ENCODE measurements at places on chromosomes 6 and 20.

DNA sequence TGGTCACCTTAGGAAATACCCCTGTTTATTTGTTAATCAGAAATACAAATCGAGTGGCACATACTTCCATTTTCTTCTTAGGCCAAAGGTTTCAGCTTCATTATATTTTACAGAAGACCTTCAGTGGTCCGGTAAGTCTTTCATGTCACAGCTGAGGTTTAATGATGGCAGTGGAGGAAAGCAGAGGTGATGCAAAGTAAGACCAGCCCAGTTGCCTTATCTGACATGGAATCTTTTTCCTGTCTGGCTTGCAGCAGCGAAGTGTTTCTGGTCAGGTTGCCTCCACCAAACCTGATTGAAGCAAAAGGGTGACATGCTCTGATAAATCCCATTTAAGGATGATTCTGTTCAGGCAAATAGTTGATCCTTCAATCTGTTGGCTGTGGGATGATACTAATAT is 100.0 kb downstream of the PRDM1 start:
- DNase-seq, result no peak

GRCh38 chr6:67068781-67069180 is 1361.8 kb upstream of the EYS start:
- no peak for DNase-seq

- DNase-seq, result no peak
These were observed 675.7 kb upstream of the AGPAT4 start for GRCh38 chr6:161949531-161949930.

DNA sequence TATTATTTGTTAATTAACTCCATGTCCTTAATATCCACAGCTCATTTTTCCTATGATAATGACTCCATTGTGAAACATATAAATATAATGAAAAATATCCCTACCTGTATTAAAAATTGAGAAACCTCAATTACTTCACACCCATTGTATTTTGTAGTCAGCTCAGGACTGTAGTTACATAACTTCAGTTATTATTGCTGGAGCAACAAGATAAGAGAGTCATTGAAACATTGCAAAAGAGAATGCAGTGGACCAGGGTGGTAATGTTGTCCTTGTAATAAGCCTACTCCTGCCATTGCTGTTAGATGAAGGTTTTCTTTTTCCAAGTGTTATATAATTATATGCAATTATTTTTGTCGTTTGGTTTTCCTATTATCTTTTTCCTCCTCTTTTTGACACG is 184.4 kb downstream of the PRL start:
- no peak for DNase-seq

GRCh38 chr6:138582573-138582972 is 83.3 kb upstream of the NHSL1 start:
- DNase-seq, result no peak

DNA sequence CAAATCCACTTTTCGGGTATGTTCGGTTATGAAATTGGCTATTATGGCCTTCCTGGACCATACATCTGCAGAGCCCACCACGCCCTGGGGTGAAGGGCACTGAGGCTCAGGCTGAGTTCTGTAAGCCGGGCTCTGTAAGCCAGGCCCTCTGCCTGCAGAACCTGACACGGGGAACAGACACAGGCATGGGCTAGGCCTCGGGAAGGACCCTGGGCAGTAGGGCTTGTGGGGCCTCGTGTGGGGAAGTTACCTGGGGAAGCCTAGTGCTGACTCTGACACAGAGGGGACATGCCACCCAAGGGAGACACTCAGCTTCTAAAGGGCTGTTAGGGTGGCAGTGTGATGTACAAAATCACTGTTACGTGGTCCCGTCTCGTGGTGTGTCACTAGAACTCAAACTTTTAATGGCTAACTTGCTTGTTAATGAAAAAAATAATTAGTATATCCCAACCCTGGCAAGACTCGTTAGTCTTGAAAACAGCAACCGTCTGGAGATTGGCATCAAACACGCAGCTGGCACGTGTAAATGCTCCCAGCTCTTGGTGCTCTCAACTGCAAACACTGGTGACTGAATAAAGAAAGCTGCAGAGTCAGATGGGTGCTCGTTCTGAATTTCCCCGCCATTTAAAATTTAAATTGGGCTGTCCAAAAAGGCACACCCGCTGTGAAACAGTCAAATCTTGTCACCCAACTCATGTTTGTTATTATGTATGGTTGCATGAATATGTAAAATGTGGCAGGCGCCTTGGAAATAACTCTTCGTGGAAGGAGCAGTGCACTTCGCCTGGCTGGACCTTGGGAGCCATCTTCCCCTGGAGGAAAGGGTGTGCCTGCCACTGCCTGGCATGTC is 23.6 kb upstream of the TCFL5 start:
- no peak for DNase-seq

DNA sequence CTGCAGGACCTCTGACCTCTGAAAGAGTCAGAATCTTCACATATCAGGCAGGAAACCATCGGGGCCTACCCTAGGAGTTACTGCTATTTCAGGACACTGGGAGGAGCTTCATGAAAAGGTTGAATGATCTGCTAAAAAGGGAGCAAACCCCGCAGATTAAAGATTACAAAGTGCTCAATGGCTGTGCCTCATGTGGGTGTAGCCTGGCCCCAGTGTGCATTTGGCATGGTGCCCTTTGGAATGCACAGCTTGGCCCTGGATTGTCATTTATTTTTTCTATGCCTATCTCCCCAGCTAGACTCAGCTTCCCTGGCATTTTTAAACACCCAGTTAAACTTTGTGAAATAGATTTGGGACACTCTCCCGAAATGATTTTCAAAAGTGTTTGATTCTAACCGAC is 368.5 kb upstream of the SPTLC3 start:
- no peak for DNase-seq

DNA sequence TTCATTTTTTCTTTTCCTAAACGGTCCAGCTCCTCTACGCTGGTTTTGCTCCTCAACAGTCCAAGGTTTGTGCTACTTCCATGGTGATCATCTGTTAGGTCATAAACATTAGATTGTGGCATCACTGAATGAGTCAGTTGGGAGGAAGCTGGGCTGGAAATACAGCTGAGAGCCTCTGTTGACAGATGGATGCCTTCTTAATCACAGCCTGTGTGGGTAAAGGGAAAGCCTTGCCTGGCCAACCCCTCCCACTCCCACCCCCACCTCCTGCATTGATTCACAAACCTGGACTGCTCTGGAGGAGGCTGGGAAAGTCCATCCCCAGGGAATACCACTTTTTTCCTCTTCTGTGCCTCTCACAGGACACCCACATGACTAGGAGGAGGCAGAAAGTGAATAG is 180.6 kb upstream of the CCN2 start:
- no peak for DNase-seq

GRCh38 chr20:59400708-59401107 is 100.3 kb downstream of the EDN3 start:
- DNase-seq, result no peak

GRCh38 chr6:92521553-92521952 is 897.8 kb downstream of the EPHA7 start:
- DNase-seq, result no peak

GRCh38 chr6:167493976-167494697 is 169.3 kb downstream of the TTLL2 start:
- DNase-seq, result no peak

DNA sequence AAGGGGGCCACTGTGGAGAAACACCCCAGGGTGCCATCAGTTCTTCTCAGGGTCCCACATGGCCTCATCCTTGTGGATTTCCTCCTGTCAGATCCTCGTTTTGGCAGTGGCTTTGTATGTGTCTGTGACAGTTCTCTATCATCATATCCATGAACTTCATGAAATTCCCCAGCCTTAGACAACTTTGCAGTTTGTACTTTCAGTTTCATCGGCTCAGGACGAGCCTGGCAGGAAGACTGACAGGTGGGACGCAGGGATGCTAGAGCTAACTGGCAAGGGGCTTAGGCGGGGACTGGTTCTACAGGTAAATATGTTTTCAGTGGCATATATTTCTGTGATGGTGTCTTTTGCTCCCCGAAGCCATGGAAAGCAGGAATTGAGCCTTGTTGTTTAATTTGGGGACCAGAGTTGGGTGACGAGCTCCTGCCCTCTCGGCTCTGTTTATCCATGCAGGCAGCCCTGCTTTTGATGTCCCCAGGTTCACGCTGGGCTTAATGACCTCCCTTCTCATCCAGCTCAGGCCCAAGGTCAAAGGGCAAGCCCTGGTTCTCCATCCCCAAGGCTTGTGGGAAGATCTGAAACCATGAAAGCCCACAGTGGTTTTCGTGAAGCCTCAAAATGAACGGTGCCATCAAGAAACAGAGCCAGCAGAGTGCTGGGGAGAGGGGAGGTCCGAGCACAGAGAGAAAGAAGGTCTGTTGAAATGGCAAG is 11.2 kb downstream of the SDCBP2 start:
- no peak for DNase-seq

DNA sequence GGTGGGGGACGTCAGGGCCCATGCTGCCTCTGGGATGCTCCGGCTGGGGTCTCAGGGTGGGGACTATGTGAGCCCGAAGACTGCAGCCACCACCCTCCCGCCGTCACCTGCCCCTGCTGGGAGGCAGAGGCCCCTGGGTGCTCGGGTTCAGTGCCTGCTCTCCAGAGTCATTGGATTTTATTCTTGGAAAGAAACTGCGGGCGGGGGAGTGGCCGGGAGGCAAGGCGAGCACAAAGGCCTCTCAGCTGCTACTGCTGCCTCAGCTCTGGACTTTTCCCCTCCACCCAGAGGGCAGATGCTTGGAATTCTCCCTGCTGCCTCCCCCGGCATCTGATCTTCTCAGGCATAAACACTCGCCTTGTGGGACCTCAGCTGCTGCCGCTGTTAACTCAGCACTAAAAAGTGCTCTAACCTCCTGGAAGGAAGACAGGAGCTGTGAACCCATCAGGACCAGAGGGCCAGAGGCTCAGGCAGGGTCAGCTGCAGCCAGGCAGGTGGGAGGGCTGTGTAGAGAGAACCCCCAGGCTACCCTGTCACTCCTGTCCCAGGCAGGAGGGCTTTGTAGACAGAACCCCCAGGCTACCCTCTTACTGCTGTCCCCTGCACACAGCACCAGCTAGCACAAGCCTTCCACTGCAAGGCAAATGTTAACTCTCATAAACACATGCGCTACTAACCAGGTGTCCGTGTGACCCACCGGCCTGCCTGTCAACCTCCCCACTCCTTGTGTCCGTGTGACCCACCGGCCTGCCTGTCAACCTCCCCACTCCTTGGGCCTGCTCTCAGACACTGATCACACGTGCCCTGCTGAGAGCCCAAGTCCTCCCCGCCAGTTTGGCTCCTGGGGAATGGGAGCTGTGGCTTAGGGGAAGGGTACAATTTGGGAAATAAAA is 9.4 kb upstream of the FRMD1 start:
- DNase-seq, result no peak

DNA sequence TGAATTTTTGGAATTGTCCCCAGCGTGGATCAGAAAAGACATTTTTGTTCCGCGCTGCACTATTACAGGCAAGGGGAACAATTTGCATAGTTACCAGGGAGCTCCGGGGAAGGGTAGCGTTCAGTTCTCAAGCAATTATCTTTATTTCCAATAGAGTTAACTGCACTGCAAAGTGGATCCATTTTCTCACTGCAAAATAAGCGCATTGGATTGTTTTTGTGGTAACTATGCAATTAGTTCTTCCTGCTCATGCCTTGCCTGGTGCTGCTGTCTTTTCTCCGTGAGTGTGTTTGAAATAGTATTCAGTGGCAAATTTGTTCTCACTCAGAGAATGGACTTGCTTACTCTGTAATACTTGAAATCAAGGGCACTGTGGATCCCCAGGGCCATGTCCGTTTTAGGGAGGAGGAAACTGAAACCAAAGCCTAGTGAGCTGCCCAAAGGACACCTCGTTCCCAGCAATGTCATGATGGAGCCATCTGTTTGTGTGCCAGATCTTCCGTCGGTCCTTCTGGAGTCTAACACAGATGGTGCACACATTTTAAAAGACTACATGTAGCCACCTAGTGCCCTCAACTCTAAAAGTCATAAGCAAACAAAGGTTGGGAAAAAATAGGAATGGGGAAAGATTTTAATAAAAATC is 7.4 kb upstream of the PCK1 start:
- no peak for DNase-seq

- no peak for DNase-seq
These were observed 60.1 kb upstream of the MLN start for GRCh38 chr6:33863723-33864440.

DNA sequence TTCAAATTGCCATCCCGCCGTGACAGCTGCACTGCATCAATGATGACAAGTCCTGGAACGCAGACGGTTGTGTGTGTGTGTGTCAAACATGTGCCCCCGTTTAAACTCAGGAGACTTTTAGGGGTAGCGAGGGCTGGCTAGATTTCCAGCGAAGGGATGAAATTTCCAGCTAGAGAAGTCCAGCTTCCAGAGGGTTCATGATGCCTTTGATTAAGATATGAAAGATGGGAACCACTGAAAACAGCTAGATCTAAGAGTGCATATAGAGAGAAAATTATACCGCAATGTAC is 644 bp downstream of the KIZ start:
- DNase-seq, result no peak

- DNase-seq, result no peak
These were observed 75.7 kb downstream of the SYNJ2 start for GRCh38 chr6:158057213-158057987.

- no peak for DNase-seq
These were observed 10.2 kb downstream of the SENP6 start for GRCh38 chr6:75611702-75612375.

GRCh38 chr6:110341663-110342596 is 16.2 kb downstream of the METTL24 start:
- DNase-seq, result no peak

DNA sequence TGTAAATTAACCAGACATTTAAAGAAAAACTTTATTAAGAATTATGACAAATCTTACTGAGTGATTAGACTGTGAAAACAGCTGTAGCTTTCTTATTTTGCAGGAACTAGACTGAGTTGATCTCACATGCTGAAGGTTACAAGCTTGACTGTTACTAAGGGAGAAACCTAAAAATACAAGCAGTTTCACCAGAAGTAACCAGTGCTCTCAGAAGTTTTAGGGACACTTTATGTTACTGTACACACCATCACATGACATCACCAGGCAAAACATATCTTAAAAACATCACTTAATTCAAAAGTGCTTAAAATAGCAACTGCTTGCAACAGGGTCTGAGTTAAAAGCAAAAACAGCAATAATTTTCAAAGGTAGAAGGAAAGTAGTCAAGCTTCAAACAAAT is 5.4 kb downstream of the FBXO30 start:
- no peak for DNase-seq

- DNase-seq, result no peak
These were observed 33.6 kb upstream of the SPDEF start for GRCh38 chr6:34589691-34590090.

GRCh38 chr20:13883425-13883824 is 98.6 kb downstream of the NDUFAF5 start:
- peak; percentile 55 for DNase-seq
